Naive thymus-derived CD8-positive, alpha-beta T cell (primary cell): ENCODE measurements at places on chromosomes 12 and 14.

GRCh38 chr12:27787559-27787958, 7.5 kb upstream of the MANSC4 start:
- no peak for DNase-seq

DNA sequence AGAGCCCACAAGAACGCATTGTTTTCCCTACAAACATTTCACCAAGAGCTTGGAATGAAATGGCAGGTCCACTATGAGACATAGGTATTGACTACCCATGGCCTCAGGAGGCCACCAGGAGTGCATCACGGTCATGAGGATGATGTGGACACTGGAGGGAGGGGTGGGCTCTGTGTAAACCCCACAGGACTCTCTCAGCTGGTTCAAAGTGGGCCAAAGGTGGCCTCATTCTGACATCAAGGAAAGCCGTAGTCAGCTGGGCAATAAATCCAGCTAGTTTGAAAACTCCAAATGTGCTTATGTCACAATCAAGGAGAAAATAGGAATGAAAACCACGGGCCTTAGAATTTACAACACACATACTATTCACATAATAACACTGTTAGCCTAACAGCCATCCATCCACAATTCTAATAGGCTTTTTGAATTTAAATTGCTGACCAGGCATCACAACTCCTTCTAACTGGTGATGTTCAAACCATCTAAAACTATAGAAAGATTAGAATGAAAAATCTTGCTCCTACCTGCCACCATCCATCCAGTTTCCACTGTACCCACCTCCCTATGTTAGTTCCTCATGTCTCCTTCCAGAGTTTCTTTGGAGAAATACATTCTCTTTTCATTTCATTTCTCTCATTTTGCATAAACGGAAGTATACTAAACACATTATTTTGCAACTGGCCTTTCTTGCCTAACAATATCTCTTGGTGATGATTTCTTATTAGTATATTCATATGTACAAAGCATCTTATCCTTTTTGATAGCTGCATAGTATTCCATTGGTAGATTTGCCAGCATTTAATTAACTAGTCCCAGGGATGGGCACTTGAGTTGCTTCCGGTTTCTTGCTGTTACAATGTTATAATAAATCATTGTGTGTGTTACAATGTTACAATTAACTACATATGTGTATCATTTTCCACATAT, 21.5 kb downstream of the CMKLR1 start:
- no peak for DNase-seq

- DNase-seq: no peak
Measured at GRCh38 chr12:76501390-76501789, 58.2 kb downstream of the OSBPL8 start.

GRCh38 chr14:91284146-91284790, 39.8 kb upstream of the GPR68 start:
- no peak for DNase-seq

DNA sequence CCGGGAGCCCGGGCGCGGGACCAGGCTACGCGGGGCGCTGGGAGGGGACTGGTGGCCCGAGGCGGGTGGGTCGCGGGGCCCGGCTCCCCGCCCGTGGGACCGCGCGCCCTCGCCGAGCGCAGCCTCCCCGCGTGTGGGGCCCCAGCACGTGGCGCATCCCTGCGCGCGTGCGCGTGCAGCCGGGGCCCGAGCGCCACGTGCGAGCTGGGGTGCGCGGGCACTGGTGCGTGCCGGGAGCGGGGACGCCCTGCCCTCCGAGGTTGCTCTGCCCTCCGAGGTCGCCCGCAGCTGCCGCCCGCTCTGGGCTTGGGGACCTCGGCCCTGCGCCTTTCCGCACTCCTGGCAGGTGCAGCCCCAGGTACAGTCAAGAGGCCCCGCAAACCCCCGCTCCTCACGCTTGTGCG, 365 bp upstream of the CCDC88C start:
- peak; percentile 84 for DNase-seq

- no peak for DNase-seq
Measured at GRCh38 chr12:67107751-67108269, 161.3 kb upstream of the CAND1 start.

GRCh38 chr12:12927211-12928079, 24.5 kb downstream of the GPRC5D start:
- DNase-seq: peak; percentile 29

GRCh38 chr12:95509300-95509699, 35.3 kb downstream of the METAP2 start:
- DNase-seq: no peak

DNA sequence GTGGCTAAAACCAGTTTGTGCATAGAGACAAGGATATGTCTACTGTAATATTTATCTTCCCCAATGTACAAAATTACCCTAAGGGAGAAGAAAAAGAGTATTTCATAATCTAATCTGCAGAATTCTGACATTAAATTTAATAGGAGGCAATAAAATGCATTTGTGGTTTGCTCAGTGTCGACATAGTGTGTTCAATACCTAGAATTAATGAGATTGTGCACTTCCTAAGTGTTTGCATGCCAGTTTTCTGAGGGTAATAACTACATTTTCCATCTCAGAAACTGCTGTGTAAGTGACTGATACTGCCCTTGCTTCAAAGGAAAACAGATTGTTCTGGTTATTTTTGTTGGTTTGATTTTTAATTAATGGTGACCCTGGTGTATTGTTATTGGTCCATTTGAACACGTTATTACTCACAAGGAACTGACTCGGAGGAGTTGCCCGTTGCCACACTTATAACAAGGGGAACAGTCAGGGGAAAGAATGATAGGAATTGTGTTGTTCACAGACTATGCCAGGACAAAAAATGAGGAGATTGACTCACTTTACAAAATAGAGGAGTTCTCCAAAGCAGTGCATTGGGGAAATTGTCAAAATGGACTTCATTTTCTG, 960.3 kb upstream of the TMEM132C start:
- no peak for DNase-seq

DNA sequence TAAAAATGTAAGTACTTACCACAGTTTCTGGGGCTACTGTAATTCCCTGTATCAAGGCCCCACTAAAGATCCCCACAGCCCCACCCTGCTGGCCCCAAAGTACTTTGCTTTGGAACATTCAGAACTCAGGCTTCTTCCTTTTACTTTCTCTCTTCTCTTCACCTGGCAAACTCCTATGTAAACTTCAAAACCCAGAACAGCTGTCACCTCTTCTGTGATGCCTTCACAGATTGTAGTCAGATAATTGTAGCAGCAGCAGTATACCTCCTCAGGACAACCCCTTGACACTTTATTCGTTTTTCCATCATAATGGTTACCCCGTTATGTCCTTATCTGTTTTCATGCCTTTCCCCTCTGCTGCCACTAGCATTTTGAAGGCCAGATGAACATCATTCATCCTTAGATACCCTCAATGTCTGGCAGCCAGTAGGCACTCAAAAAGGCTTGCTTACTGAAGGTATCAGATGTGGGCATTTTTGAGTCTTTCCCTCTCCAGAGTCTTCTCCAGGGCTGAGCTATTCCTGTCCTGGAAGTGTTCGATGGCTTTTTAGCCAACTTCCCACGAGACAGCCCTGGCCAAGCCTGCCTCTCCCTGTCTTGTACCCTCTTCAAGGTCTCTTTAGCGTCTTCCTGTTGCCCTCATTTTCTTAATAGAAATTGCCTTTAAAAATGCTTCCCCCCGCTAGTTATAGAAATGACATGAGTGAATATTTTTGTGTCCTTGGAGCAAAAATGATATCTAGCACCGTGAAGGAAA, 7.4 kb downstream of the PLBD2 start:
- DNase-seq: no peak

- no peak for DNase-seq
Measured at GRCh38 chr12:3537719-3538465, 46.9 kb downstream of the PRMT8 start.

GRCh38 chr12:62843716-62844115, 91.2 kb downstream of the PPM1H start:
- no peak for DNase-seq

DNA sequence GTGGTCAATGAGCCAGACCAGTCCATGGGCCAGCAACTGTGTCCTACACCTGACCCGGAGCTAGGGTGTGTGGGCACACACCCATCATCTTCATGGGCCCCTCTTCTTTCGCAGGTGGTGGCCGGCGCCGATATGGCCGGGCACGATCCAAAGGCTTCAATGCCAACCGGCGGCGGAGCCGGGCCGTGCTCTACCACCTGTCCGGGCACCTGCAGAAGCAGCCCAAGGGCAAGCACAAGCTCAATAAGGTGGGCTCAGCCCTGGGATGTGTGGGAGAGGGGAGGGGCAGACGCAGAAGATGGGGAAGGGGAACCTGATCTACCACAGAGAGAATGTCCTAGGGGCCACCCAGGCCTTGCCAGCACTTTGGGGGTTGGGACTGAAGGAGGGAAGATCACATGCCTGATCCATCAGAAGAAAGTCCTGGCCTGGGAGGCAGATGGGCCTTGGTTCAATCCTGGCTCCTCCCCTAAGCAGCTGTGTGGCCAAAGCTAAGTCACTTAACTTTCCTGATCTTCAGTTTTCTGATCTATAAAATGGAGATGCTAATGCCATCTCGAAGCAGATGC, 3.8 kb downstream of the KCNH3 start:
- DNase-seq: no peak

- no peak for DNase-seq
Measured at GRCh38 chr14:65334765-65335410, 77.6 kb upstream of the FUT8 start.

- DNase-seq: no peak
Measured at GRCh38 chr12:65642061-65642661, 182.1 kb upstream of the HMGA2 start.

GRCh38 chr12:57029457-57029856, 13.1 kb upstream of the TAC3 start:
- DNase-seq: no peak

- DNase-seq: no peak
Measured at GRCh38 chr14:34122081-34122480, 171.2 kb upstream of the EGLN3 start.

GRCh38 chr12:24494401-24494800, 454.5 kb downstream of the BCAT1 start:
- no peak for DNase-seq

- DNase-seq: no peak
Measured at GRCh38 chr14:75877884-75878283, 103.9 kb downstream of the TGFB3 start.

GRCh38 chr14:54599966-54600716, 33.2 kb downstream of the SAMD4A start:
- no peak for DNase-seq

- no peak for DNase-seq
Measured at GRCh38 chr14:98638366-98638765, 633.6 kb downstream of the BCL11B start.

DNA sequence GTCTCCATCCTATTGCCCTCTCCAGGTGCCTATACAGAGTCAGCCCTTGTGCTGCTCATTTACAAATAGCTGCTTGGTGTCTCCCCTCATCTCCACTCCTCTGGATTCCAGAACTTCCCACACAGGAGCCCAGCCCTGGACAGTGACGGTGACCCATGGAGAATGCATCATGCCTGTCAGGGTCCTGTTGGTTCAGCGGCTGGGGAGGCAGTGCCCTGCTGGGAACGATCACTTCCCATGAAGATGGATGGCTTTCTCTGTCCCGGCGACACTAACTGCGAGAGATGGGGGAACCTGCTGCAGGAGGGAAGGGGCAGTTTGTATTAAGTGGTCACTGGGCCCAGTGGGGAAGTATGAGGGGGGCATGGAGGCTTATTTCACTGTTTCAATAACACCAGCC, 395.0 kb upstream of the TBX3 start:
- DNase-seq: no peak

GRCh38 chr12:69916544-69917235, 91.7 kb downstream of the MYRFL start:
- DNase-seq: no peak

GRCh38 chr14:51095854-51096823, 1.2 kb upstream of the TRIM9 start:
- no peak for DNase-seq

GRCh38 chr14:31622060-31622459, 60.9 kb downstream of the NUBPL start:
- DNase-seq: no peak

- peak; percentile 45 for DNase-seq
Measured at GRCh38 chr12:113207613-113208040, 13.6 kb upstream of the TPCN1 start.

- DNase-seq: no peak
Measured at GRCh38 chr14:50998612-50999011, 54.3 kb upstream of the PYGL start.

GRCh38 chr12:41008472-41008871, 179.6 kb upstream of the PDZRN4 start:
- DNase-seq: no peak

DNA sequence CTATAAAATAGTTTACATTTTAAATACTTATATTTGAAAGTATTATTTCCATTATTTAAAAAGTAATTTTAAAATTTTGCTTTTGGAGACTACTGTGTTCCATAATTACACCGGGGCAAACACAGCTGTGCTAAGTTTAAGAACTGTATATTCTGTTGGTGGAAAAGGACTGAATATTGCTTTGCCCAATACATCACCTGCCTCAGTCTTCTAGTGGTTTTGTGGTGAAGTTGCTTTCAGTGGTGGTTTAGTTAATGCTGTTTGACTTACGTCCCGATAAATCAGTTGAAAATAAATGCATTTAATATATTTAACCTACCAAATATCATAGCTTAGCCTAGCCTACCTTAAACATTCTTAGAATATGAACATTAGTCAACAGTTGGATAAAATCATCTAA, 23.4 kb downstream of the FBXO34 start:
- no peak for DNase-seq

DNA sequence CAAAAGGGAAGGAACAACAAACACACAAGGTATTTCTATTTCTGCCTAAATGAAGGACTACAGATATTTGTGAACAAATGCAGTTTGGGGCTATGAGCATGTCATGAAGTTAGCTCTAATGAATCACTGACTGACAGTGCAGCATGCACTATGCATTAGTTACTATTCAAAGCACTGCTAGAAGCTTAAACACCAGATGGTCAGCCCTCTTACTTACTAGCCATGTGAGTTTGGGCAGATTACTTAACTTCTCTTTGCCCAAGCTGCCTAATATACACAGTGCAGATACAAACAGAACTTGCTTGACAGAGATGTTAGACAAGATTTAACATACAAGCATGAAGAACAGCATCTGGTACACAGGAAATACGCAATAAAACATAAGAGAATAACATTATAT, 96.0 kb downstream of the ATXN2 start:
- no peak for DNase-seq

GRCh38 chr14:39006721-39007410, 96.2 kb downstream of the SEC23A start:
- DNase-seq: no peak

DNA sequence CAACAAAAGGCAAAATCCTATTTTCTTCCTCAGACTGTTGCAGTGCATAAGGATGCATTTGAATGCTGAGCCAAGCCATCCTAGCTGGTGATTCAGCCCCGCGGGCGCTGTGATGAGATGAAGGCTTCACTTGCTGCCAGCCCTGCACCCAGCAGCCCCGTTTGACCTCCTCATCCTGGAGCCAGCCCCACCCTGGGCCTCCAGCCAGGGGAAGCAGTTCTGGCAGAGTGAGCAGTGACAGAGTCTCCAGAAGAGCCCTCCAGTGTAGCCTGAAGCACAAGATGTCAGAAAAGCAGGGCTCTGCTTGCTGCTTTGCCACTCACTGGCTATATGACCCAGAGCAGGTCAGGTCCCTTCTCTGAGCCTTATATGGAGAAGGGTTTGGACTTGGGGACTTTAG, 96.2 kb upstream of the HSPB8 start:
- DNase-seq: no peak

GRCh38 chr12:57188090-57188425, 28.5 kb upstream of the NXPH4 start:
- no peak for DNase-seq
